ENCODE measurements at places on chromosomes 2 and 18.

DNA sequence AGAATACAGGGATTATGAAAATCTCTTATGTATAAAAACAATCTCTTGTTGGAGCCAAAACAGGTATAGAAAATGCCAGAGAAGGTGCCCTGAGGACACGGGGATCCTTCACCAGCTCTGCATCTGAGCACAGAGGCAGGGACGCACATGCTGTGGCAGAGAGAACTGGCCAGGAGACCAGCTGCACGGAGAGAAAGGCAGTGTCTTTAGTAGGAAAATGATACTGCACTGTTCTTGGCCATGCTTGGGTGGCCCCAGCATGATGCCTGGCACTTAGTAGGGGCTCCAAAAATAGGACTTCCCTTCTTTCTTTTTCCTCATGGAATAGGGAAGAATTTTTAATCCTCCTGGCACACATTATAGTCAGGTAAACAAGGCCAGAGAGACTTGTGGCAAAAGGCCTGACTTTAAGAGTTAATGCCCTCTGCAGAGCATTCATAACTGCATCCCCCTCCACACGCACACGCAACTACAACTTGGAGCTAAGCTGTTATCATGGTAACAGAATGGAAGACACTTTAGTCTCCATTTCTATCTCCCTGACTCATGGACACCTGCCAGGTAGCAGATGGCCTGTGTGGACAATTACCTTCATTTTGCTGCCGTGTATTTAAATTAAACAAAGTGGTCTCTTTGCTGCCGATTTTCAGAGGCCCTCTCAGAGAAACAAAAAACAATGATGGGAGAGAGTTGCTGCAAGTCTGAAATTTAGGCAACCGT, 59.7 kb upstream of the DNMT3A start:
- no peak for DNase-seq

DNA sequence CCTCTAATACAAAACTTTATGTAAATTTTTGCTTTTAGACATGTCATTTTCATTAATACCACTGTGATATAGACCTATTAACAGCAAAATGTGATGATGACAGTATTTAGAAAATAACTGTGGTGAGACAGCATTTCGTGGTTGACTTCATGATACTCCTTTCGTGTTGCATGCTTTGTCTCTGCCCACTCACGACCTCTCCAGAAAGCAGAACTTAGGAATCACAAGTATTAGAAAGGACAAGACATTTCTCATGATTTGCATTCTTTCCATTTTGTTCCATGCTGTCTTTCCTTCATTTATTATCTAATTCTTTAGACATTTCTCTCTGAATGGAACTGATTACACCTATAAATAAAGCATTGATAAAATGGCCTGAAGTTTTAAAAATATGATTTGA, 85.2 kb upstream of the POU3F3 start:
- no peak for DNase-seq

DNA sequence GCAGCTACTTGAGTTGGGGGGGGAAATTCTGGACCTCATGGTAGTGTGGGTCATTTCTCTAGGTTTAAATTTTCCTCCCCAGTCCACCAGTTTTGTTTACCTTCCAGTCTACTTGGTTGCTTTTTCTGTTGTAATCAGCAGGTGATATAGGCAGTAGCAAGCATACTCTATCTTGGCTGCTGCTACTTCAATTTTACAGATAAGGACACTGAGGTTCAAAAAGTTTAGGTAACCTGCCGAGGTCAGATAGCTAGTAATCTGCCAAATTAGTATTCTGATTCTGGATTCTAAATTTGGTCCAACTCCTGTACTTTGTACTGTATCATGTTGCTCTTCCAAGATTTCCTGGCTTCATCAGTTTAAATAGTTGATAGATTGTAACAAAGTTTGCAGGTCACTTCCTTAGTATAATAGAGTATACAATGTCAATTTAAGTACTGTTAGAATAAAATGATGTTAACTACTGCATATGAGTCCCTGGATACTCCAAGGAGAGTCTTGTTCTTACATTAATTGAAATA, 34.7 kb downstream of the ANTXR1 start:
- no peak for DNase-seq

DNA sequence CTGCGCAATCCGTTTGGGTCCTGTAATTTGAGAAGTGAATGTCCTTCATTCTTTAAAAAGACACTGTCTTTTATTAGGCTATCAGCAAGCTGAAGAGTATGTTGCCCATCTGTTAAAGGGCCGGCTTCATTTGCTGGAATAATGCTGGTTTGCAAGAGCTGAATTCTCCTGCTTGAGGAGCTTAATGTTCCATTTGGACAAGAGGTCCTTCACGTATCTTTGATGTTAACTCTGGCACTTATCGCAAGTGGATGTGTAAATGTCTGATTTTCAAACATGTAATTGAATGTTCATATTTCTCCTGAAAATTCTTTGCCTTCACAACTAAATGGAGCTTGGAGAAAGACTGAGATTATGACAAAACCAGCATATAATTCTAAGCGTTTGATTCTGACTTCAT, 280.8 kb upstream of the NRP2 start:
- DNase-seq, result no peak

DNA sequence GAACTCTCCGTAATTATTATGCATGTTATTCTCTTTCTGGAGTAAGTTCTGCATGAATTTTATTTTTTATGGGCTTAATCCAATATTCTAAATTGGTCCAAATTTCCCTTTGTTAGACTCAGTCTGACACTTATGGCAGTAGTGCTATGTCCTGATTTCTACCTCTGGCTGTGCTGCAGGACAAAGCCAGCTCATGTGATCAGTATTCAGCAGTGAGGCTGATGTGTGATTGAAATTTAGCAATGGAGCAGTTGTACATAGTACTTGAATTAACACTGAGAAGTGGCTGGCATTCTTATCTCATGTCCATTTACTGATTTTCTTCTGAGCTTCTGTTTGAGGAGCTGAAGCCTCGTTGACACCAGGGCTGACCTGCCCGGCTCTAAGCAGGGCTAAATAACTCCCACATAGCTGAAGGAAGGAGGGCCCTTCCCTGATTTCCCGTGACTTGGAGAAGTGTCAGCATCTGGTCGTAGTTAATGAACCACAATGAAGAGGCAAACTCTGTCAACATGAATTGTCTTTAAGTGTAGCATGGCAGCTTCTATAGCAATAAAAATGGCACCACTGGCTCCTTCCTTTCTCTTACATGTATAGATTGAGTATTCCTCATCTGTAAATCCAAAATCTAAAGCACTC, 159.0 kb upstream of the RASGRP3 start:
- DNase-seq, result no peak

DNA sequence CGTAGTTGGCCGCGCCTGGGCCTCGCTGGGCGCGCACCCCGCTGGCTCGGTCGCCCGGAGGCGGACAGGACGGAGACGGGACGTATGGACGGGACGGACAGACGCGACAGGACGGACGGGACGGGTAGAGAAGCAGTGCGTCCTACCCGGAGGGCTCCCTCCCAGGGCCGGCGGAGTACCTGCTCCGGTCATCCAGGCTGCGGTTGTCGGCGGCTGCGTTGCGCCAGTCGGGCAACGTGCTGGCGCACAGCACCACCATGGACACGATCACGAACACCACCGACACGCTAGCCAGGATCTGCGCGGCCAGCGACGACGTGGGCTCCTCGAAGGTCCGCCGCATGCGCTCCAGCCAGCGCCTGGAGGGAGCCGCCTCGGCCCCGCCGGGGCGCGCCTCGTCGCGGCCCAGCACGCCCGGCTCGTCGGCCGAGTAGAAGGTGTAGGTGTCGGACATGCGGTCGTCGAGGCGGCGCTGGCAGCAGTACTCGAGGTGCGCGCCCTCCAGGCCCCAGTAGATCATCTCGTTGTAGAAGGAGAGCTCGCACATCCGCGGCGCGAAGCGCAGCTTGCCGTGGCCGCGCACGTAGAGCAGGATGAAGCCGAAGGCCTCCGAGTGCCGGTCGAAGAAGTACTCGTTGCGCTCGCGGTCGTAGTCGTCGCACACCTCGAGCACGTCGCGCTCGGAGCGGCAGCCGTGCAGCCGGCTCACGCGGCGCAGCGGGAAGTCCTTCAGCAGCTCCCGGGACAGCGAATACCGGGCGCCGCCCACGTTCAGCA, 903 bp downstream of the KCNG3 start:
- no peak for DNase-seq

- DNase-seq, result no peak
These were observed 91.8 kb downstream of the FMNL2 start for GRCh38 chr2:152426801-152427200.

GRCh38 chr2:160269365-160269764, 69.3 kb upstream of the ITGB6 start:
- no peak for DNase-seq

DNA sequence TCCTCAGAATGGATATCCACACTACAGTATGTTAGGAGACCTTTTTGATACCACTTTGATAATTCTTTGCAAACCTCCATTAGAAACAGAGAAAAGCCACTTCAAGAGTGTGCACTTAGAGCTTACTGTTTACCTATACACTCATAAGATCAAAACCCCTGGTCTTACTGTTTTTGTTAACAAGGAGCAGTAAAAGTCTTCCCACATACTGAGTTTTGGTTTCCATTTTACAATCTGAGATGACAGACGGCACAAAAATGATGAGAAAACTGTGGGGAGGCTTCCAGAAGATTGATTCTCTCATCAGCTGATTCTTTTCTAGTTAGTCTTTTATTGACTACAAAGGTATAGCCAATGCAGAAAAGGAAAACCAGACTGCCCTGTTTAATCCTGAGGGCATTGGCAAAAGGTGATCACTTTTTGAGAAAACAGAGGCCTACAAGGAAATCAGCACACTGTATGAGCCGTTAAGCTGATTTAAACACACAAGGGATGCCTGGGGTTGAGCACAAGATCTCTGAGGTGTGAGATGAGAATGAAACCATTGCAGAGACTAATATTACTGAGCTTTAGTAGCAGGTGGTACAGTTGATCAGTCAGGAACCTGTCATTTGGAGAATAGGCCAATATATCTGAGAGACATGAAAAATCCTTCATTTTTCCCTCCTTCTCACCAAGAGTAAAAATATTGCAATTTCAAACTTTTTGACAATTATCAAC, 368.6 kb downstream of the GRB14 start:
- DNase-seq, result no peak

- DNase-seq, result no peak
These were observed 43.8 kb upstream of the GORASP2 start for GRCh38 chr2:170885130-170885791.

DNA sequence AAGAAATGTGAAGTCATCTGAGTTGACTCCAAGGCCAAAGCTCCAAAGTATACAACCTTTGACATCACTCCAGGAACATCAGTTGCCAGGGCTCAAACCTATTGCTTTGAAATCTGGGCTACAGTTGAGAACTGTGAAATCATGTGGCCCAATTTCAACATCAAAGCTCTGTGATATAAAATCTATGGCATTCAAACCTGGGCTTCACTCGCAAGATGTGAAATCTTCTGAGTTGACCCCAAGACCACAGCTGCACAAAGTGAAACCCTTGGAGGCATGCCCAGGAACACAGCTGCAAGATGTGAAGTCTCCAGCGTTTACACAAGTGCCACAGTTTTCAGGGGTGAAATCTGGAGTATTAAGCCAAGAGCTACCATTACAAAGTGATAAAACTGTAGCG, 9.4 kb upstream of the ZNF512 start:
- no peak for DNase-seq

DNA sequence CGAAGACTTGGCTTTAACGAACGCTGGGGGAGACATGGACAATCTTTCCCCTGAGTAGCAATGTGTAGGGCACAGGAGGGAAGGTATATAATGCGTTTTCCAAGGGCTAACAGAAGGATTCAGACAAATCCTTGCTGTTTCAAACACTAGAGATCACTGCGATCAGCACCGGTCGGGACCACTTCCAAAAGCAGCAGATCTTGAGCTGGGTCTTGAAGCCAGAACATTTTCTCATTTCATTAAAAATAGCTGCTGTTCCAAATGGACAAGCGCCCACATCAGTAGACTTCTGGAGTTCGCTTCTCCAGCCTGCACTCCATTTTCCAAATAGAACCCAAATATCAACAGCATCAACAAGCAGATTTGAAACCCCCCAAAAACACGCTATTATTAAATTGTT, 65.1 kb upstream of the MAPRE2 start:
- no peak for DNase-seq

- DNase-seq, result no peak
These were observed 43.0 kb downstream of the FBXO48 start for GRCh38 chr2:68423966-68424650.

GRCh38 chr2:165686800-165687199, 107.2 kb downstream of the GALNT3 start:
- no peak for DNase-seq

DNA sequence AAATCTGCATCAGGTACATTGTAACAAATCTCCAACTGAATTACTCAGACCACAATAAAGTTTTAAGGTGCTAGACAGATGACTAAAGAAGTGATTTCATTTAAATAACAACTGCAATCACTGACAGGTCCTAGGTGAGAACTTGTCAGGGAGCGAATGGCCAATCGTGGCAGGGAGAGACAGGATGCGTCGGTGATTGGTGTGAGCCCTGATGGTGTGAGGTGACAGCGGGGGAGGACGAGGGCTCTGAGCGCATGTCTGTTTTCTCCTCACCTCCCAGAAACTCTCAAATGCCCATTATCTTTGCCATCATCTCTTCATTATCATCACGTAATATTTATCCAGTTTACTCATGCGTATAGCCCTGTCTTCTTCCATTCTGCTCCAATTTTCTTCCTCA, 207.9 kb upstream of the LYPD1 start:
- DNase-seq, result no peak

GRCh38 chr2:3633982-3634595, 23.9 kb upstream of the ALLC start:
- peak; percentile 6 for DNase-seq

DNA sequence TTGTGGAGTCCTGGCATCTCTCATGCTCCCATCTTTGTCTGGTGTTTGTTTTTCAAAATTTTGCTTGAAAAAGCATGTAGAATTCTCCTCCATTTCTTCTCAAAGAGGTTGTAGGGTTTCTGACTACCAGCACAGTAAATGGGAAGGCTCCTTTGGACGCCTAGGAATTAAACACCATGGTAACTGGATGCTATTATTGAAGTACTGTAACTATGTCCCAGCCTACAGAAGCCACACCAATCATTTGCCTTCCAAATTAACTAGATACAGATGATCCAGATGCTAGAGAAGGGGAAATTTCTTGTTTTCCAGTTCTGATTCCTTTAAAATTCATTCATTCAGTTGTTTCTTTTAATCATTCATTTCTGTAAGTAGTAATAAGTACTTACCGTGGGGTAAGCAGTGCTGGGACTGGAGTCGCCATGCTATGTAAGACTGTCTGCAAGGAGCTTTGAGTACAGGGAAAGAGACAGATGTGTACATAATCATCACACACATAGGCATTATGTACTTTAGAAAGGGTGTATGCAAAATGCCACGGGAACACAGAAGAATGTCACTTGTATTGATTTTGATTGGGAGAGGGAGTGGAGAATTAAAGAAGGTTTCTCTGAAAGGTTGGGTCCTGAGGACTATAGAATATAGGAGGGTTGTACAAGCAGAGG, 49.6 kb downstream of the KIF5C start:
- DNase-seq, result no peak
